Effector CD4-positive, alpha-beta T cell (primary cell): ENCODE measurements at places on chromosomes 5 and 9.

GRCh38 chr9:127158786-127159324, 36.4 kb upstream of the ANGPTL2 start:
- DNase-seq, result no peak

GRCh38 chr9:34454571-34455065, 3.8 kb downstream of the FAM219A start:
- DNase-seq, result no peak

- DNase-seq, result no peak
Observed at GRCh38 chr5:79588696-79589095, 23.5 kb upstream of the TENT2 start.

GRCh38 chr5:133389066-133389590, 223.2 kb downstream of the FSTL4 start:
- DNase-seq, result no peak

DNA sequence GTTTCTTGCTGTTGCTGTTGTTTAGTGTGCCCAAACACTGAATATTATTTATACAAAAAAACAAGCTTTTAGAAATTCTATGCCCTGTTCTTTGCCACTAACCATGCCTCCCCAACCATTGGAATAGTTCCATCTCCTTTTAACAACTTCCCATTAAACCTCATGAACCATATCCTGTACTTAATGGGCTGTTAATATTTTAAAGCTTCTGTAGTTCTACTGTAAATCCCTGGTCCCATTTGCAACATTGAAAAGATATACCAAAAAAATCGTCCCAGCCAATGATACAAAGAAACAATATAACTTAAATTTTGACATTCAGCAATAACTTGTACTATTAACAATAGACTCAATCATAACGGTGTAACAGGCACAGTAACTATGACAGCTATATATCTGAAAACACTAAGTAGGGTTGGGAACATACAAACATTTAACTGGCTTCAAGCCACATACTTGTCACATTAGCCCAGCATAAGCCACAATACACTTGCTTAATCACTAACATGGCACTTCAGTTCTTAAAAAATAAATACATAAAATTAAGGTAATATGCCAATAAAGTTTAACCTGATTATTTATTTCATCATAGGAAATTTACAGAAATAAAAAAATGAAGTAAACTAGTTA, 86.1 kb downstream of the ADAMTS6 start:
- DNase-seq, result no peak

- no peak for DNase-seq
Observed at GRCh38 chr9:18921366-18922075, 111.5 kb downstream of the SAXO1 start.

- DNase-seq, result no peak
Observed at GRCh38 chr9:128233817-128234406, 30.7 kb downstream of the DNM1 start.

- no peak for DNase-seq
Observed at GRCh38 chr5:176979669-176980068, 26.9 kb downstream of the UIMC1 start.

DNA sequence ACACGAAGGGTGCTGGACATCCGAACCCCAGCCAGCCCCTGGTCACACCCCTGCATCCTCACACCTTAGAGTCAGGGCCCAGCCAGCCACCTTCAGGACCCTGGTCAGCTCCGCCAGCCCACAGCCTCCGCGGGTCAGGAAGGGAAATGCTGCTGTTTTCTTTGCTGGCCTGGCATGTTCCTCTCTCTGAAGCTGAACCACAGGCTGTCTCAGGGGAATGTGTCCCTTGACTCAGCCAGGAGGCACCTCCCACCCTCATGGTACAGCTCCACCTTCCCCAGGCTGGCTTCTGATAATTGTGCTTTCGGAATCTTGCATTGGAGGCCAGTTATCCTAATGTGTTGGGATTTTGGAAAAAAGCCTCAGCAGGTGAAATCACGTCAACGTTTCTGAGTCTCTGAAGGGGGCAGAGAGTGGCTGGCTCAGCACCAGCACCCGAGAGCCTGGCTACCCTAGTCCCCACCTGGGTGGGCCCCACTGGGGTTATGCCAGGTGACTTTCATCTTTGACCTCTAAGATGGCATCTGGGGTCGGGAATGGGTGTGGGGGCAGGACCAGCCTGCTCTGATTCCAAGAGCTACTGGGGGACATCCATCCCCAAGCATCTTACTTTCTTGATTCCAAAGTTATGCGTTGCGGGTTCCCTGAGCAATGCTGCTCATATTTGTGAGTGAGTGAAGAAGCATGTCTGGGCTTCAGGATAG, 9.8 kb upstream of the OLFM1 start:
- no peak for DNase-seq

- DNase-seq, result no peak
Observed at GRCh38 chr5:178108446-178108845, 4.9 kb upstream of the N4BP3 start.

DNA sequence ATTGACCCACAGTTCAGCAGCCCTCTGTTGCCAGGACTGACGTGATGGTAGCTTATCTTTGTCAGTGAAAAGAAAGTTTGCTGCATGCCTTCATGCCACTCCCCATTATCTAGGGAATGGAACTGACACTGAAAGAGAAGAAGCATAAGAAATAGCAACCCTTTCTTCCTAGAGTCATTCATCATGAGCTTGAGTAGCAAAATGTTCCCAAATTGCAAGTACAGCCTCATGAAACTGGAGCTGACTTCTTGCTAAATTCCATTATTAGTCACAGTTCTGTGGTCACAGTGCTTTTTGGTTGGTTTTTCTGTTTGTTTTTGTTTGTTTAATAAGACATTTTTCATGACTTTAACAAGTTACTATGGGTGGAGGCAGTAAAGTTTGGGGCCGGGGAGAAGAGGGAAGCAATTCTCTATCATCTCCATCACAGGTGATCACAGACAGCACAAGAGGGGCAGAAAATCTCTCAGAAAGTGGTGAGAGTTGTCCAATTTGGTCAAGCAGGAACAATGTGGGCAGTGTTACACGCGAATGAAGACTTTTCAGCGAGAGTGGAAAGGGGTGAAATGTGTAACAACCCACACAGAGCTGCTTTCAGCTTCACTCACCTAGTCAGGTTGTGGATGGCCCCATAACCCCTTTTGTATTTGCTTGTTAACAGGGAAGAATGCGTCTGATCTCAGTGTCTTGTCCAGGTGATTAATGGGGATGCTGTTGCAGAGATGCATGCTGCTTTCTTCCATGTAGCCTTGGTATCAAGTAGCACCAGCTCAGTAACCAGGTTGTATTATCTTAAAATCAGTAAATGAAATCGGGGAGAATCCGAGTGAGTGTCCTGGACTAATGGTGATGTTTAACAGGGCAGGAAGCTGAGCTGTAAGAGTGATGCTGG, 440.4 kb downstream of the DMRT2 start:
- no peak for DNase-seq

GRCh38 chr9:80156756-80157472, 585.1 kb downstream of the TLE4 start:
- DNase-seq, result no peak

DNA sequence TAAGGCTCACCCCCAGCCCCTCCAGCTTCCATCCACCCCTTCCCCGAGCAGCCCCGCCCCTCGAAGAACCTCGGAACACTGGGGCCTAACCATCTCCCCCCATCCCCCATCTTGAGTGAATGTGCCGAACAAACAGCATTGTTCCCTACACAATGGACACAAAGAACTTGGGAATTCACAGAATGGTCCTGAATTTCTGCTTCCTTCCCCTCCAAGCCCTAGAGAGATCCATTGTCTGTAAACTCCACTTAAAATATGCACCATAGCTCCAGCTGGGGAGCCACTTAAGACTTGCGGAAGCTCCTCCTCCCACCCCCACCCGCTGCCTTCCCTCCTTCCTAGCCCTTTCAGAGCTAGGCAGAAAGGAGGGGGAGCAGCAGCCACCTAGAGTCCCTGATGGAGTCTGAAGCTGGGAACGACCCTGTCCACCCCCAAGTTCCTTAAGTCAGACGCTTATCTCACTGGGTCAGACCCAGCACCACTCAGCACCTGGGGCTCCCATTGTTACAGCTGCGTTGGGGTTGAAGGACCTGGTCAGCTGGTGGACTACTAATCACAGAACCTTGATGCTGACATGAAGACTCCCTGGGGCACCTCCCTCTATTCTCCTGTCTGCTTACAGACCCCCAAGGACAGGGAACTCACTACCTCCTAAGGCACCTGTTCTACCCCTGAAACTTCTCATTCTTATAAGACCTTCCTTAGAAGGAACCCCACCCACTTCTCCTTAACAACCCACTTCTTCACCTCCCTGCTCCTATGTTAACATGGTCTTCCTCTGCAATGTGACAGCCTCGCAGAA, 61.4 kb downstream of the PCDH1 start:
- DNase-seq, result no peak

DNA sequence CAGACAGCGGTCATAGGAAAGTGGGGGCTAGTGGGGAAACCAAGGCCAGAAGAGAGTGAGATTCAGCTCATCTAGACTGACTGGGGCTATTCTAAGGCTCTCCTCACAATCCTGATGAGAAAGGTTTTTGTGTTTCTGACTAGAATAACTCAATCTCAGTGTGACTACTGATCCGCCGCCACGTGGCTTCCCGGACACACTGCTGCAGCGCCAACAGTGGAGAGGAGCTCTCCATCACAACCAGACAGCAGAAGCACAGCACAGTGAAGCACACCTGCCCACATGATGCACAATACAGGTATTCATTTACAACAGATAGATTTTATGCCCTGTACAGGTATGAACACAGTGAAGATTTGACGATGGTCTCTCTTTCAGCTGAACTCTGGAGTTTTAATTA, 25.4 kb downstream of the NREP start:
- DNase-seq, result no peak

DNA sequence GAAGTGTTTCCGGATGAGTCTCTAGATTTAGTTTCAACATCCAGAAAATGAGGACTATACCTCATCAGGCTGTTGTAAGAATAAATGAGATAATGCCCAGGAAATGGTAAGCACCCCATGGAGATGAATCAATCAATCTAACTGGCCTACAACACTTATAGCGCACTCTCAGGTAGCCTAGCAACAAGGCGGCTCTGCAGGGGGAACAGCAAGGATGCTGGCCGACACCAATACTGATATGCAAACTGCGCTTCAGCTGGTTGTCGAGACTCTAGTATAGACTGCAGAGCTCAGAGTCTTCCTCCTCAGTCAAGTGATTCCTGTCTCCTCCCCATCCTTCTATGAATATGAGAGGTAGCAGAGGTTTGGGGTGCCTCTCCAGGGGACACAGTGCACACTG, 218.8 kb upstream of the WWC1 start:
- DNase-seq, result no peak

- no peak for DNase-seq
Observed at GRCh38 chr5:72364171-72364570, 44.0 kb downstream of the PTCD2 start.

- no peak for DNase-seq
Observed at GRCh38 chr5:104372796-104373195, 810.2 kb upstream of the NUDT12 start.

DNA sequence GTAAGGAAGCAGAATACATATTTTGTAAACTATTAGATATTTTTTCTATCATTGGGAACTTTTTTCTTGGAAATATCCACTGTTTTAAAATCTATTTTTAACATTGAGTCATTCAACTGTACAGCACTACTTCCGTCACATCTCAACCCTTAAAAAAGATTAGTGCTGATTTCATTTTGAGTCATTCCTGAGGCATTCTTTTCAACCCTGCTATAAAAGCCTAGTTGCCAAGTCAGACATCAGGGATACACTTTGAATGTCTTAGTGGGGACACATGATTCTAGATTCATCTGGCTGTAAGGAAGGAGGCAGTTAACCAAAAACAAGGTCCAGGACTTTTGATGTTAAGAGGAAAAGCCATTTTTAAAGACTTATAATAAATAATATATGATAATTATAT, 160.9 kb downstream of the GIN1 start:
- no peak for DNase-seq

DNA sequence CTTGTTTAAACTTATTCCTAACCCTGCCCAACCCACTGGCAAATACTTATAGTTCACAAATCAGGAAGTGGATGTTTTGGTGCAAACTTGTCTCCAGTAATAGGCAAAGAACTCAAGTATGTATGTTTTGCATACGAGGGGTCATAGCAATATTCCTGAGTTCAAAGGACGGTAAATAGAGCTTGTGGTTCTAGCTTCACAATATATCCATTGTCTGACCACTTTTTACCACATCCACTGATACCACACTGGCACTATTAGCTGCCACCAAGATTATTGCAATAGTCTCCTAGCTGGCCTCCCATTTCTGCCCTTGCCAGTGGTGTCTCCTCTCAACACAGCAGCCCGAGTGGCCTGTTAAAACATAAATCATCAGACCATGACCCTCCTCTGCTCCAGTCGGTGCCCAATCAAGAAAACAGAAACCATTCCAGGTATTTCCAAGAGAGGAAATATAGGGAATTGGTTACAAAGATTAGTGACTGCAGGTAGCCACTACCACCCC, 17.0 kb downstream of the GRXCR2 start:
- DNase-seq, result no peak

DNA sequence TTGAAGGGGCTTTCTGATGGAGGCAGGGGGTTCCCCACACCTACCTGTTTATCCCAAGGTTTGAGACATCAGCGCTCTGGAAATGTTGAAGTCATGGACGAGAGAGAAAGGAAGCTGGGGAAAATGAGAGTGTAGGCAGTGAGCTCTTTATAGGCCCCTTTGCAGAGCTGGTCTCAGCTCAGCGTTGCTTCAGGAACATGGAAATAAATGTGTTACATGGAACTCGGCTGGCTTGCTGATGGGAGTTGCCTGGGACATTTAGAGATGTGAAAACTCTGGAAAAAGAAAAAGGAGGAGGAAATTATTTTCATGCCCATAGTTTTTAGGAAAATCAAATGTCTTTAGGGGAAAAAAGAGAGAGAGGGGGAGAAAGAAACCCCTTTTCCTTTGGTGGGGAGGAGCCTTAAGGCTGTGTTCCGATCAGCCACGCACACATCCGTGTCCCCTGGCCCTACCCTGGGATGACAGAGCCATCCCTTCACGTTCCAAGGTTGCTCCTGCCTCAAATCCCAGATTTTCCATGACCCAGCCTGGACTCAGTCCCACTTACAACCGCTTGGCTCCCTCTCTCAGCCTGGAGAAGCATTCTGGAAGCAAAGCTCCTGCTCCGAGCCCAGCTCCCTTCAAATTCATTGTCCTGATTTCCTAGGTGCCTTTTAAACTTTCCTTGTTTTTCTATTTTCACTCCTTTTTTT, 78.3 kb downstream of the COL27A1 start:
- DNase-seq, result no peak

DNA sequence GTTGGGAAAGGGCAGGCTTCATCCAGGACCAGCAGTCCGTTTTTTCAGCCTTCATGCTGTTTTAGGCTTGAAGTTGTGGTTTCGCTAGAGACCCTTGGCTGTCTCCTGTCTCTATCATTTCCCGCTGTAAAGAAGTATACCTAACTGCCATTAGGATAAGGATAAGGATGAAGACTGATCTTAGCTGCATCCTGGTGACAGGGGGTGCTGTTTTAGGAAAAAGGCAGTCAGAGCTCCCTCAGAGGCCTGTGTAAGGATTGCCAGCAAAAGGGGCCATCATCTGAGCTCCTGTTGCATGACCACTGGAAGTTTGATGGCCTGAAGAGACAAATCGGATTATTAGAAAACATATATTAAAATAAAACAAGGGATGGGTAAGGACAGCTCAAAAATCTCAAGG, 64.8 kb upstream of the FGF10 start:
- DNase-seq, result no peak
